NCI-H2029 (cell line): ENCODE measurements at places on chromosomes 7 and 10.

- DNase-seq, result no peak
Measured at GRCh38 chr7:104993217-104993862, 20.7 kb upstream of the KMT2E start.

DNA sequence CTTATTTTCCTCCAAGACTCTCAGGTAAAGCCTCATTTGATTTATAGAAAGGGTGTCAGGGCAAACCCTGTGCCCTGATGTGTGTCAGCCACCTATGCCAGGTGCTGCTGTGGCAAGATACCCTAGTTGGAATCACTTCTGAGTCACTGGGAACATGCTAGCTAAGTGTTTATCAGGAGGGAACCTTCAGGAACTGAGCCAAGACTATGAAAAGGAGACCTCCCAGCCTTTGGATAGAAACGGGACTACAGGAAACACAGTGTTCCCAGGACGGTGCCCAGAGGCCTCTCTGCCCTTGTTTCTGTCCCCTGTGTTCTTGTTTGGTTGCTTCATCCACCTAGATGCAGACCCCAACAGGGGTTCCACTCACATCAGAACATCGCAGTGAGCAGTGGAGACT, 28.5 kb downstream of the CNNM1 start:
- no peak for DNase-seq

- DNase-seq, result no peak
Measured at GRCh38 chr7:7769710-7770627, 51.6 kb upstream of the RPA3 start.

- no peak for DNase-seq
Measured at GRCh38 chr7:151518105-151518946, 1.4 kb downstream of the RHEB start.

DNA sequence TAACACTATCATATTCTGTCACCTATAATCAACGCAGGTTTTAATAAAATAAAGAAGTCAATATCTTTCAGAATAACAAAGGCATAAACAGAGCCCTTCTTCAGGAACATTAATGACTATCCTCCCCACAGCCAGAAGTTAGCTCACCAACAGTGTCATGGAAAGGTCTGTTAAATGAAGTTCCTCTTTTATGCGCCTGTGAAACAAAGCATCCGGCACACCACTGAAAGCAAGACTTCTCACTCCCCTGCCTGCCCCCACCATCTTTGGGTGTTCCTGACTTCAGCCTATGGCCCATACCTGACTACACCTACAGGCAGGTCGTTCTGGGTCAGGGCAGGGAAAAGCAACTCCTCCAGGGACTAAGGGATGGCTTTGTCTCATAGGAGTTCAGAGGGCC, 205.4 kb downstream of the FANK1 start:
- no peak for DNase-seq

DNA sequence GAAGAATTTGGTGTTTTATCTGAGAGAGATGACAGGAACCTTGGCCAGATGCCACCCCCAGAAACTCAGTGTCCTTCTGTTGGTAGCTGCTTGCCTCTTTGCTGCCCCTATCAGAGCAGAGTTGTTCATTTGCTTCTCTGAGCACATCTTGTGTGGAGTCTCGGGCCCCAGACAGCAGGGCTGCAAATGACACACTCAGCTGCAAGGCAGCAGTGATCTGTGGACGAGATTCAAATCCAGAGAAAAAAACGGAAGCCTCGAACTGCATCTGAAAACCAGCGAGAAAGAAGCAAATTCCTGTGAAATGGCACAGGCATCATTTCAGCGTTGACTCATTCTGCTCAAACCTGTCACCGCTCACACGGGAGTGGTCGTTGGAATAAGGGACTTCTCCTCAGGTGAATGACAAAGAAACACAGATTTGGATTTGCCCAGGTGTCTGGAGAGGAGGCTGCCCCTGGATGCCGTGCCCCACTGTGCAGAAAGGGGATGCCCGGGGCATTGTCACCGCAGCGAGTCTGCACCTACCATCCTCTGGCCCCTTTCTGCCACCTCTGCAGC, 144.7 kb downstream of the PFKFB3 start:
- no peak for DNase-seq

DNA sequence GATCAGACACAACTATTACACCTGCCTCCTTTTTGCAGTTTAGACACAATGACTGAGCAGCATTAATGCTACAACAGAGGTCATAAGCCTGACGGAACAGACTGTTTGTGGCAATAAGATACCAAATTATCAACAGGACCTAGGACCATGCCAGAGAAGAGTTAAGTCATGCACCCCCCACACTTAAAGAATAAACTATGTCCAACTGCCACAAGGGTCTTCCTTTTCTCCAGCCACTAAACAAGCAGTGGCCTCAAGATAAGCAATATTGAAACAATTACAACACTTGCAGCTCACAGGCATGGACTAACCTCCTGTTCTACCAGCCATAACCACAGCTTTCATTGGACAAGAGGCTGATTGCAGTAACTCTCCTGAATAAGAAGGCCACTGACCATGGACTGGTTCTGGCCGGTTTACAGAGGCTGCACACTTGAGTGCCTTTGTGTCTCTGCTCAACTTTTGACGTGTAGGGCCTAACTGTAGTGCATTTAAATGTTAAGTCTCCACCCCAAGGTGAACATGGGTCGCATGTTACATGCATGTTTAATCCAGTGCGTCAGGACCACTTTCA, 104.4 kb downstream of the STRA8 start:
- DNase-seq, result no peak

DNA sequence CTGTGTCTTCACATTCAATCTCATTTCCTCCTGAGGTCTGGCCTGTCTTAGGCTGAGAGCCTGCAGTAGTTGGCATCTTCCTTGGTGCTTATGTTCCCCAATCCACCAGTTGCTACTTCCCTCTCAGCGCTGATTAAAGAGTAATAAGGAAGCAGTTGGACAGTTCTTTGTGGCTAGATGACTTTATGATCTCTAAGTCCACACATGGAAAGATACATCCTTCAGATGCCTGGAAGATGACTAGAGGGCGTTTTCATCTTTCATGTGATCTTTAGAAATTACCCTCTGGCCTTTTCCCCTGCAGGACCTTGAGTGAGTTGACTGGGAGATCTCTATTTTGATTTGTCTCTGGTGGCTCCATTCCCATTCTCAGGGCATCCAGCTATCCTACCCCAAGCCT, 204.5 kb downstream of the GRM3 start:
- DNase-seq, result no peak

GRCh38 chr10:49612513-49613164, 1.2 kb upstream of the CHAT start:
- DNase-seq, result no peak

DNA sequence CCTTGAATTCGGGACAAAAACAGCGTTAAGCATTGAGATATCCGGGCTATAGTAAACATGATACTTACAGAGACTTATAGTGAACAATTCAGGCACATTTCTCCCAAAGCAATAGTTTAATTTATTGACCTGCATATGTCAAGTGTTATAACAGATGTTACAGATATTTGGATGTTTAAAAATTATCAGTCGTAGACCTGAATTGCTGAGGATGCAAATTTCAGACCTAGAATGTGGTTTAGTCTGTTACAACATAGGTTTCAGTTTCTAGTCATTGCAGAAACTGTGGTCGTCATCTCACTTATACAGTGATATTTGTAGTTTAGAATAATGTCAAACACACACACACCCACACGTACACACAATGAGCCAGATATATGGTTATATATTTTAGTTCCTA, 85.2 kb downstream of the VTI1A start:
- DNase-seq, result no peak

DNA sequence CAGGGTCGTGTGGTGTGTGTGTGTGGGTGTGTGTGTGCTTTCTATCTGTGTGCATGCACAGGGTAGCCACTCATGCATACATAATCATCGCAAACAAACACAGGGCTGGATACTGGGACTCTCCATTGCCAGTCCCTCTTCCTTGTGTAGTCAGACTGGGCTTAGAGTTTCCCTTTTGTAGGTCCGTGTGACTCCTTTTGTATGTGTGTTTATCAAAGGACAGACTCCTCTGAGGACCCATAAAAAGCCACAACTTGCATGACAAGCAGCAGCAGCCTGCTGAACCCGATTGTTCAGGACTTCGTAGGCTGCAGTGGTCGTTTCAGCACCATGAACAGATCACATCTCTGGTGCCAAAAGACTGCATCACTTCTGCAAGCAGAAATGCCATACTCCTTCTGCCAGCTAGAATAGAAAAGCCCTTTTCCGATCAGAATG, 895 bp downstream of the VSTM2A start:
- peak; percentile 84 for DNase-seq

DNA sequence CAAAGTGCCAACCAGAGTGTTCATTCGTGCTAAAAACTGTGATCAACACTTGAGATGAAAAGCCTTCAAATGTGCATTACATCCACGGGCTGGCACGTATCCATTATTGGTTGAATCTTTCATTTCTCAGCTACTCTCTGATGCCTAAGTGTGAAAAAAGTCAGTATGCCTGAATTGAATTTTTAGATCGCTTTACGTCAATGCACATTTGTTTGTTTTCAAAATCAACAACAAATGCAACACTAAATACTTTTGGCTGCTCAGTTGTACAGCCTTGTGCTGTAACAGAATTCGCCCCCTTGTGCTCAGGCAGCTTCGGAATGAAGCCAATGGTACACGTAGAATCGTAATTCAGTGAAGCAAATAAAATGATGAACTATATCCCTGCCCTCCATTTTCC, 446.5 kb upstream of the NRP1 start:
- no peak for DNase-seq

GRCh38 chr10:98096316-98096715, 38.1 kb upstream of the R3HCC1L start:
- DNase-seq, result no peak

GRCh38 chr10:83539528-83540308, 599.6 kb upstream of the GHITM start:
- DNase-seq, result no peak

- DNase-seq, result no peak
Measured at GRCh38 chr7:151558575-151558974, 38.9 kb upstream of the RHEB start.

- DNase-seq, result no peak
Measured at GRCh38 chr7:34849986-34850385, 187.3 kb downstream of the DPY19L1 start.

- DNase-seq, result no peak
Measured at GRCh38 chr10:84522612-84523462, 194.4 kb downstream of the CCSER2 start.

DNA sequence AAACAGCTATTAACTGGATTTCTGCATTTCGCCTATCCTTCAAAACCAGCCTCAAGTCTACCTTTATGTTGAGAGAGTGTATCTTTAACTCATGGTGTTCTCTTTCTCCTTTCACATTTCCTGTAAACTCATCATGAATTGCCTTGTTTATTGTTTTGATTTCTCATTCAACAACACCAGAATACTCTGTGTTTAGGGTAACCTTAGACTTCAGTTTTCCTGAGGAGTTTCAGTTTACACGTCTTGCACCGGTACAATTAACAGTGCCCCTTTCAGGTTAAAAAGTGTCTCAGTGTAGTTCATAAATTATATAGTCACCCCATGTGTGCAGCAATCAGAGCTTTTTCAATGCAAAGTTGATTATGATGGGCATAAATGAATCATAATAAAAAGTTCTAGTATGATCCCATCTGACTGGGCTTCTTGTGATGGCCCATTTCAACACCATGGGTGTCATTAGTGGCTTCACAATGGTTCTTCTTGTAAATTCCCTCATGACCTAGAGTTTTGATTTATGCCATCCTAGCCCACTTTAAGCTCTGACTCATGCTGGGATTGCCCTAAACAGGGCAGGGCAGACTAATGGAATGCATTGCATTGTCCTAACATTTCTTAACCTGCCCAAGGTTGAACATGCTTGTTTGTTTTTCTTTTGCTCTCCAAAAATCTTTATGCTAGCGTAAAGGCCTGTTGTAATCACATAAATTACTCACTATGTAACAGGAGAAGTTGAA, 22.0 kb downstream of the ITGB8 start:
- DNase-seq, result no peak

GRCh38 chr10:125928928-125929585, 32.7 kb downstream of the FANK1 start:
- DNase-seq, result peak; percentile 25

GRCh38 chr7:30853576-30853975, 58.1 kb upstream of the AQP1 start:
- no peak for DNase-seq

DNA sequence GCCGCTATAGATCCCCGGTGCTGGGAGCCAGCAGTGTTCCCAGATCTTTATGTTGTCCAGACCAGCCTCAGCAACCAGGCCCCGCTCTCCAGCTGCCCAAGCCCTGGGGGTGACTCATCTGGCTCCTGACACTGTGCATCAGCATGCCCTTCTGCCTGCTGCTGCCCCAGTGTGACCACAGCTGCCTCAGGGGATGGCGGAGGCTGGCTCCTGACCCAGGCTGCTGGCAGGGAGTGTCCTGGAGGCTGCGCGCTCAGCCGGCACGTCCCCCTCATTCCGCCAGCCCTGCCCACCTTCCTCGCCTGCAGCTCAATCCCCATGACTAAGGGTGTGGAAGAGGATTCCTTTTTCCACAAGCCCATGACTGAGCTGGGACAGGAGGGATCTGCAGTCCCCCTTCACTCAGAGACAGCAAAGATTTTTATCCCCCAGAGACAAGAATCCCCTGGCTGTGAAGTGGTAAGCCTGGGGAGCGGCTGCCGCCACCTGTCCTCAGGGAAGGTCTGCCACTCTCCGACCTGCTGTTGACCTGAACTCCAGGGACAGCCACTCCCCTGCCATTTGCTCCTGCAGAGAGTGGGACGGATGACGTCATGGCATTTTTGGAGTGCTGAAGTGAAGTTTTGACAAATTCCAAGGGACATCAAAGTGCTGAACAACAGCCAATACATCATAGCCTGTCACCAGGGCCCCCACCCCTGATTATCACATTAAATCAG, 182.8 kb upstream of the BMPER start:
- DNase-seq, result no peak

DNA sequence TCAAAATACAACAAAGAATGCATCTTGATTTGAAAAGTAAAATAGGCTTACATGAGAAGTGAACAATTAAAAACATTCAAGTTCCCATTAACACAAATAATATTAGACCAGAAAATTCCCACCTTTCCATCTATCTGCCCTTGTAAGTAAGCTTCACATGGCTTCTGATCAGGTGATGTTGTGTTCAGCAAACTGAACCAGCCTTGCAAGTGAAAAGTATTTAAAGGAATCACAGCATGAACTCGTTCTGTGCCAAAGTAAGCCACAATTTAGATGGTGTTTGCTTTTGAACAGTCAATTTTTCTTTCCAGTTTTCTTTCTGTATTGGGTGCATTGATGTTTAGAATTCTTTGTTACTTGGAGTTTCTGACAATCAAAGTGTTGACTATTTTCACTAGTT, 347.9 kb downstream of the TNS3 start:
- no peak for DNase-seq

- DNase-seq, result no peak
Measured at GRCh38 chr7:474605-475424, 44.8 kb downstream of the PDGFA start.

- DNase-seq, result no peak
Measured at GRCh38 chr7:7641129-7641663, 644 bp downstream of the UMAD1 start.

DNA sequence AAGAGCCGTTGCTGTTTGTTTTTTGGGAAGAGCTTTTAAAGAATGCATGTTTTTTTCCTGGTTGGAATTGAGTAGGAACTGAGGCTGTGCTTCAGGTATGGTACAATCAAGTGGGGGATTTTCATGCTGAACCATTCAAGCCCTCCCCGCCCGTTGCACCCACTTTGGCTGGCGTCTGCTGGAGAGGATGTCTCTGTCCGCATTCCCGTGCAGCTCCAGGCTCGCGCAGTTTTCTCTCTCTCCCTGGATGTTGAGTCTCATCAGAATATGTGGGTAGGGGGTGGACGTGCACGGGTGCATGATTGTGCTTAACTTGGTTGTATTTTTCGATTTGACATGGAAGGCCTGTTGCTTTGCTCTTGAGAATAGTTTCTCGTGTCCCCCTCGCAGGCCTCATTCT, 31.6 kb downstream of the PFKFB3 start:
- DNase-seq, result no peak
